ENCODE measurements at places on chromosomes 2 and 18.

DNA sequence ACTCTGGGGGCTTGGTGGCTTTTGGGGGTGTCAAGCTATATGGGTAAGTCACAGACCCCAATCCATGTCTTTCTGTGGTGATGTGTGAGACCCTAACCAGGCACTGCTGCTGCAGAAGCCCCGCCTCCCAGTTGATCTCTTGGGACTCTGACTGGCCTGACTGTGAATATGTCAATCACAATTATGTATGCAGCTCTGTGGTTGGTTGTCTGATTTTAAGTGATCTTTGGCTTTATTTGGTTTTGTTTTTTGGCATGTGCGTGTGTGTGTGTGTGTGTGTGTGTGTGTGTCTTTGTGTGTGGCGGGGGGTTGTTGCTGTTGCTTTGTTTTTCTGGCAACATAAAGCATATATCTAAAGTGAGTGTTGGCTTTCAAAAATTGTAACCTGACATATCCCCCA, 78.5 kb upstream of the GLS start:
- no peak for DNase-seq

DNA sequence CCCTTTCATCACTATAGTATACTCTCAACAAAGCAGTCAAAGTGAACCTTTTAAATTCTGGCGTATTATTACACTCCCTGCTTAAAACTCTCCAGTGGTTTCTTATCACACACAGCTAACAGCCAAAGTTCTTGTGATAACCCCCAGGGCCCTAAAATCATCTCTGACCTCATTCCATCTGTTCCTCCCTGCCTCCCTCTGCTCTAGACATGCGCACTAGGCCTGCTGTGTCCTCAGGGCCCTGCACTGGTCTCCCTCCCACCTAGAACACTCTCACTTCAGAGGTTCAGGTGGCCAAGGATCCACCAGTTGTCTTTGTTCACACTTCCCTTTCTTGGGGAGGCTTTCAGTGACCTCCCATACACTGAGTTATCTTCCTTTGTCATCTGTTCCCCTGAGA, 603.4 kb downstream of the DSC3 start:
- no peak for DNase-seq

GRCh38 chr2:119544075-119544938, at the start of gene CFAP221:
TSS of gene CFAP221 (plus strand) at chr2:119544449. CDS start at chr2:119546132, 1,683 bp downstream.
- DNase-seq: peak; percentile 51

DNA sequence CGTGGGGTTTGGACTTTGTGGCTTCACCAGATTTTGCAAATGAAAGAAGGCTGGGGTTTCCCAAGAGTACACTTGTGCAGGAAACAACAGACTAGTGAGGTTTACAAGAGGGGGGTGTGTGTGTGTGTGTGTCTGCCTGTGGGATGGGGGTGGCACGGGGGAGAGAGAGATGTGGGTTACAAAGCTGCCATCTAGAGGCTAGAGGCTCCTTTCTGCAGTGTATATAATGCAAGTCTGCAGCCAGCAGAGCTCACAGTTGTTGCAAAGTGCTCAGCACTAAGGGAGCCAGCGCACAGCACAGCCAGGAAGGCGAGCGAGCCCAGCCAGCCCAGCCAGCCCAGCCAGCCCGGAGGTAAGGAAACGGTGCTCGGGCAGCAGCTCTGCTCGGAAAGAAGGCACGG, at the start of gene ACKR3:
ACKR3 (plus strand) TSS at position 253 of the 401 bp plus-strand sequence. CDS start 10,641 bp downstream, outside the sequence.
- peak; percentile 62 for DNase-seq

DNA sequence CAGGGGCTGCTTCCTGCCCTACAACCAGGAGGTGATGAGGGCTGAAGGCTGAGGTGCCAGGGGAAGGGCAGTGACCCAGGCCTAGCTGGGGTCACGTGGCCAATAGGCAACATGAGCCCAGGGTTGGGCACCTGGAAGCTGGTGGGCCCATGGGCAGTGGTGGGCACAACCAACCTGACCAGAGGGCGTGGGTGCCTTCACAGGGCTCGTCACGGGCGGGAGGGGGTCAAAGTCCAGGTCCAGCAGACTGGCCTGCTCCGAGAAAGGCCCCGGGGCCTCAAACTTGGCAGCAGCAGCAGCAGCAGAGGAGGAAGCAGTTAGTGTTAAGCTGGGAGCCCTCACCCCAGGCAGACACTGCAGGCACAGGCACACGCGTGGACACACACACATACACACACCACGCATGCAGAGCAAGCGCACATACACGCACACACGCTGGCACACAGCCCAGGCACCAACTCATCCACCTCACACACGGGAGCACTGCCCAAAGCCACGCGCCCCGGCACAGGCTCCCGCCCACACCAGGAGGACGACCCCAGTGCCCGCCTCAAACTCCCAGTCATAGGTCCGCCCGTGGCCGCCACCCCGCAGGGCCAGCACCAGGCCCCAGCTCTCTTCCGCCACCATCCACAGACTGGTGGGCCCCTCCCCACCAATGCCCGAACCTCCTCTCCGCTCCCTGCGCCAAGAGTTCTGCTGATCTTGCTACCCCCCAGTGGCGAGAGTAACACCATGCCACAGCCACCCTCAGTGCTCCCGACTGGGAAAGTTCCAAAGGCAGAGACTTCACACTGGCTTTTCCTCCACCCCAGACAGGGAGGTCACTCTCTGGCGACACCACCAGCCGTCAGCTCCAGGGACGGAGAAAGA, 53.0 kb downstream of the BIN1 start:
- no peak for DNase-seq

- no peak for DNase-seq
Observed at GRCh38 chr2:37711831-37712230, 40.4 kb upstream of the CDC42EP3 start.

DNA sequence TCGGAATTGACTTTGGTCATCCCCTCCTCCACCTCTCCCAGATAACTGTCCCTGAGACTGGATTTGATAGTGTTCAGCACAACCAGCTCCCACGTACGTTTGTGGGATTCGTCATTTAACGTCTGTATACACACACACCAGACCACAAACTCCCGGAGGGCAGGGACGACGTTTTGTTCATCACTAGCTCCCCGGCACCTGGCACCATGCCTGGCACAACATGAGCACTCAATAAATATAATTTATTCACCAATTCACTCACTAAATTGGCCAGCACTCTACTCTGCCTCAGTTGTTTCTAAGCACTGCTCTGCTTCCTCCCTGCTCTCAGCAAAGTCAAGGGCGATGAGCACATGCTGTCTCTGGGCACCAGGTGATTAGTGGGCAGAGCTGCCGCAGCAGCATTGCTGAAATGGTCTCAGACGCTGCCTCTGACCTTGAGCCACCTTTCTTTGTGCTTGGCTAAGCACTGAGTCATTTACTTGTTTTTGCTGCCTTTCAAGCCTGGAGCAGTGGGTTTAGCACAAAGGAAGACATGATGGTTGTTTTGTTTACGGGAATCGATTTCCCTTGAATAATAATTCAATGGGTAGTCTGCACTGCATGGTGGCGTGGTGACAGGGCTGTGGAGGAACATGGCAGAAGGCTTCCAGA, 19.3 kb upstream of the LOXHD1 start:
- DNase-seq: no peak

- DNase-seq: peak; percentile 85
Observed at GRCh38 chr2:60819155-60819862, 62.1 kb upstream of the REL start.

GRCh38 chr2:235851828-235852525, 316.2 kb downstream of the GBX2 start:
- no peak for DNase-seq

DNA sequence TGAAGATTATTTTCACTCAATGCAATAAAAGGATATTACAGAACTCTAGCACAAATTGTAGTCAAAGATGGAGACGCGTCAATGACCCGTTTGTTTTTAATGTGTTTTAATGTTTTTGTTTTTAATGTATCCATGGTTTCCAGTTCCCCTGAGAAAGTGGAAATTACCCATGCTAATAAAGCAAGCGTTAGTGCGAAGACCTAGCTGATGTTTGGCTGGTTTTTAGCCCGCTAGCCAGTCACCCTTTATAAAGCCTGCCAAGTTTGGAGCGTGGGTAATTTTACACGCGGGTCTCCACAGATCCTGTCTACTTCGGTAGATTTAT, 430 bp upstream of the CHMP1B start:
- no peak for DNase-seq

DNA sequence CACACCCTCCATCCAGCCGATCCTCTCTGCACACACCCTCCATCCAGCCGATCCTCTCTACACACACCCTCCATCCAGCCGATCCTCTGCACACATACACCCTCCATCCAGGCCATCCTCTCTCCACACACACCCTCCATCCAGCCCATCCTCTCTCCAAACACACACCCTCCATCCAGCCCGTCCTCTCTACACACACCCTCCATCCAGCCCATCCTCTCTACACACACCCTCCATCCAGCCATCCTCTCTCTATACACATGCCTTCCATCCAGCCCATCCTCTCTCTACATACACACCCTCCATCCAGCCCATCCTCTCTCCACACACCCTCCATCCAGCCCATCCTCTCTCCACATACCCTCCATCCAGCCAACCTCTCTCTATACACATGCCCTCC, 83.1 kb downstream of the EIPR1 start:
- no peak for DNase-seq

- DNase-seq: no peak
Observed at GRCh38 chr18:6627645-6628044, 101.9 kb upstream of the ARHGAP28 start.

GRCh38 chr2:217784996-217785543, 217.7 kb downstream of the TNS1 start:
- DNase-seq: no peak

DNA sequence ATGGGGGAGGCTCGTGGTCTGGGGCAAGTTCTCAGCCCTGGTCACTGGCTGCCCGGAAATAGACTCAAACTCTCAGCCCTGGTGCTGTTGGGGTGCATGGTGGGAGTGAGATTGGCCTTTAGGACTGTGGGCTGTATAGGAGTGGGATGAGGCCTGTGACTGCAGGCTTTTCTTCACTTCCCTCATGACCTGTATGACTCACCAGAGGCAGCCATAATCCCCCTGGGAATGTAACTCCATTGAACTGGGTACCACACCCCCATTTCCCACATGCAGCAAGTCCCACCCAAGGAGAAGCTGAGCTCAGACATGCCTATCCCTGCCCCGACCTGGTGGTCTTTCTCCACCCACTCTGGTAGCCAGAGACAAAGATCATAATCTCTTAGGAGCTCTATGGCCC, 177.7 kb upstream of the OSR1 start:
- DNase-seq: no peak

GRCh38 chr2:13334545-13334944, 617.8 kb downstream of the TRIB2 start:
- DNase-seq: no peak

DNA sequence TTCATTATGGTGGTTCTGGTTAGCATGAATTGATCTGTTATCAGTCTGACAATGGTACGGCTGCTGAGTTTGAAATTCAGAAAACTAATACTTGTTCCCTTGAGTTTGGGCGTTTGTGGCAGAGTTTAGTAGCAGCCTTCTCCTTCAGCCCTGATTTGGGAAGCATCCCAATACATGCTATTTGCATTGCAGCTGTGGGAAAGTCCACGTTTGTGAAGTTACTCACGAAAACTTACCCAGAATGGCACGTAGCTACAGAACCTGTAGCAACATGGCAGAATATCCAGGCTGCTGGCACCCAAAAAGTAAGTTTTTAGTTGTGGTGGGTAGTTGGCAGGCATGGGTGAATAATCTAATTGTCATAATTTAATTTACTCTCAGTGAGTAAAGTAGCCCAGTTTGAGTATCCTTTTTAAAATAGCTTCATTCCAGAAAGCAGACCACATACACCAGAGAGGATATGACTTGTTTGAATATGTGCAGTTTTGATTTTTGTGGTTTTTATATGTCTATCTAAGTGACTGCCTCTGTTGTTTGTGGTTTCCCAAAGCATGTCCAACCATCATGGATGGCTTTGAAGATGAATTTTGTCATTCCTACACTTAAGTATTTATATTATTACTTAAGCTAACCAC, 12.2 kb downstream of the DGUOK start:
- no peak for DNase-seq

DNA sequence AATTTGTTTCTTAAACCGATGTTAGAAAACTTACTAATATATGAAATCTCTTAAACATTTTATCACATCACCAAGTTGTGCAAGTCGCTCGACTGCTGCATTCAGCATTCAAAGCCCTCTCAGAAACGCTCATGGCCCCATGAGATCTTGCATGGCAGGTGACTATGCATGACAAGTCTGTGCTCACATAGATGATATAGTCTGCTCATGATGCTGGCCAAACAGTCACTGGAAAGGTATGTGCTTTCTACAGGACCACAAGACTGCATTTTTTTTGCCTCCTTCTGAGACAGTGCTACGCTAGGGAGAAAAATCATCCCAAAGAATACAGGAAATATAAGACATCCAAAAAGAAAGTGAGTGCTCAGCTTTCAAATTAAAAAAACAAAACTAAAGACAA, 98.3 kb upstream of the ZBTB14 start:
- no peak for DNase-seq

DNA sequence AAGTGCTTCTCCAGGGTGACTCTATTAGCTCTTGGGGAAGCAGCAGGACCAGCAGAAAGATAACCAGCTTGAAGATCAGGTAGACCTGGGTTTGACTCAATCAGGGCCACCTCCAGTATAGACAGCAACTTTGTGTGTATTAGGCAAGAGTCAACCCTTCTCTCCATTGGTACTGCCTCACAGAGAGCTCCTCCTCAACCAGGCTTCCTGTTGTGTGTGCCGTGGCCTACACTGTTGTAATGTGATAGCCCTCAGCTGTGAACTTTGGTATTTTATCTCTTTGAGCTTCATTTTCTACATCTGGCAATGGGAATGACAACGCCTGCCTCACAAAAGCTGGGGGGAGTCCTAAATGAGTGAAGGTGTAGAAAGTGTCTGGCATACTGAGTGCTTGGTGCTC, 17.0 kb upstream of the MAP3K20 start:
- DNase-seq: no peak

DNA sequence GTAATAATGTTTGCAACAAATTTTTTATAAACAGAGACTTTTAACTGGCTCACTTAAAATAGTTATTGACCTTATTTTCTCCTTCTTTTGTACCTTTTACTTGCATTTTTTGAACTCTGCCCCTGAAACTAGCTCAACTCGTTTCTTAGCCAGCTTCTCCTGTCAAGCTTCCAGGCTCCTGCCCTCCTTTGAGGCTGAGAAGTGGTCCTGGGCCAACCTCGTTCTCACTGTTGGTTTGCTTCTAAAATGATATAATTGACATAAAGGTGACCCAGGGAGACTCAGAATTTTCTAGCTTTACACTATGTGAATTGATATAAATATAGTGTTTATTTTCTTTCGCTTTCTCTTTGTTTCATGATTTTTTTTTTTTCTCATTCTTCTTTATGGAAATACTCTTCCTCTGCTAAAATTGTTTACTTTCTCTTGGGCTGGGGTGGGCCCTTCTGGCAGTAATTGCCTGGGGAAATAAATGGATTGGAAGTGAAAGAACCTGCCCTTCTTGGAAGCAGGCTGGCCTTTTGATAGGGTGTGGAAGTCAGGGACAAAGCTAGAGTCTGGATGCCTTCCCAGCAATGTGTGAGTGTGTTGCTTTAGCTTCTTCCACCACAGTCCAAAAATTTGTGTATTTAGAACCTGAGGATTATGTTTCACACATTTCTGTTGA, 30.7 kb downstream of the GPD2 start:
- no peak for DNase-seq

- no peak for DNase-seq
Observed at GRCh38 chr2:219998107-219998506, 370.7 kb downstream of the SLC4A3 start.

- no peak for DNase-seq
Observed at GRCh38 chr2:148848146-148848545, 26.9 kb upstream of the KIF5C start.

- no peak for DNase-seq
Observed at GRCh38 chr2:173588931-173589369, 234.3 kb downstream of the CDCA7 start.

Measured in stimulated activated CD4-positive, alpha-beta T cell treated with anti-CD3 and anti-CD28 coated beads, Interleukin-4, amount 100 ng/mL, for 24 hours (primary cell).